ENCODE measurements at places on chromosomes 5 and 9.

DNA sequence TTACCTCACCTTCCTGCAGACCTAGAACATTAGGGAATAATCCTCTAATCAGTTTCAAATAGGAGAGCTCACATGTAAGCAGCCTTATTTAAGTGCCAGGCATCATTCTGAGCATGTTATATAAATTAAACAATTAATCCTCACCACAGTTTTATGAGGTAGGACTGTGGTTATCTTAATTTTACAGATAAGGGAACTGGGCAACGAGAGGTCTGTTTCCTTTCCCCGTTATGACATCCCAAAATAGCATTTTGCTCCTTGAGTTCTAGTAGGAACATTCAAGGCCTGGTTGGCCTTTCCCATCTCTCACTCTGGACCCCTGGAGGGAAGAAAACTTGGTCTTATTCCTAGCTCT is 19.1 kb upstream of the IFNB1 start:
- DNase-seq, result no peak

- no peak for DNase-seq
Observed at GRCh38 chr5:76114179-76114851, 31.1 kb downstream of the SV2C start.

GRCh38 chr5:113145757-113146387 is 169.3 kb downstream of the DCP2 start:
- peak; percentile 83 for DNase-seq

DNA sequence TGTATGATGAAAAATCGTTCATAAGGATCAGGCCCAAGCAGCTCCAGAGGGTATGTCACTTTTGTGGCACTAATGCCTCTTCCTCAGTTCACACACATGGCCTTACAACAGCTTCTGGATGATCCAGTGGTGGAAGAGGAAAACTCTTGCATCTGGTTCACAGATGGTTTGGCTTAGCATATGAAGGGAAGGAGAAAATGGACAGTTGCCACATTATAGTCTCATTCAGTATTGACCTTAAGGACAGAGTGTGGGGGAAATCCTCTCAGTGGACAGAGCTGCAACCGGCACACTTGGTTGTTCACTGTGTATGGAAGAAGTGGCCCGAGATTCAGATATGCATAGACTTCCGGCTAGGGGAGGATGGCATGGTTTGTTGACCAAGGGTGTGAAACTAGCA is 22.8 kb downstream of the C9orf57 start:
- DNase-seq, result no peak

- DNase-seq, result peak; percentile 92
Observed at GRCh38 chr9:70438341-70438928, 24.0 kb upstream of the KLF9 start.

DNA sequence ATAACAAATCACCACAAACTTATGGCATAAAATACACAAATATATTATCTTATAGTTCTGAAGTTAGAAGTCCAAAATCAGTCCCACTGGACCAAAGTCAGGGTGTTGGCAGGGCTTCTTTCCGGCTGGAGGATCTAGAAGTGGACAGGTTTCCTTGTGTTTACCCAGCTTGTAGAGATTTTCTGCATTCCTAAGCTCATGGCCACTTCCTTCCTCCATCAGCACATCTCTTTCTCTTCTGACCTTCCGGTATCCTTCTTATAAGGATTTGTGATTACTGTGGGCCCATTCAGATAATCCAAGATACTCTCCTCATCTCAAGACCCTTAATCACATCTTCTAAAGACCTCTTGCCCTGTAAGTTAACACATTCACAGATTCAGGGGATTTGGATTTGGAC is 97.6 kb downstream of the RAB3C start:
- no peak for DNase-seq

DNA sequence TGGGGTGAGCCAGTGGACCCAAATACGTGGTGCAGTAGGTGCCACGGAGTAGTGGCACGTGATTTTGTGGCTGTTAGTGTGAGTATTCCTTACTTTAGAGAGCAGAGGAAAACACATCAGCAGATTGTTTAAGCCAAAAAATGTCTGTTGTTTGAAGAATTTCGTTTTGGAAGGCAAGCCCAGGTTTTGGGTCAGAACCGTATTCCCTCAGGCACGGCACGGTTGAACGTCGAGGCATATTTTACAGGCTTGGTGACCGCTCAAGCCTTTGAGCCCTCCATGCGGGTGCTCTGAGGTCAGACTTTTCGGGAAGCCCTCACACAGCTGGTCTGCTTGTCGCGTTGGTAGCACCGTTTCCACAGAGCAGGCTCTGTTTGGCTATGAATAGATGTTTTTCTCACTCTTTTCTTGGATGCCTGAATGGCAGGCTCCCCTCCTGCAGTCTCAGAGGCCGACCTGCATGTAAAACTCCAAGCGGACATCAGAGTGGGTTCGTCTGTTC is 27.2 kb downstream of the NEK6 start:
- DNase-seq, result no peak

DNA sequence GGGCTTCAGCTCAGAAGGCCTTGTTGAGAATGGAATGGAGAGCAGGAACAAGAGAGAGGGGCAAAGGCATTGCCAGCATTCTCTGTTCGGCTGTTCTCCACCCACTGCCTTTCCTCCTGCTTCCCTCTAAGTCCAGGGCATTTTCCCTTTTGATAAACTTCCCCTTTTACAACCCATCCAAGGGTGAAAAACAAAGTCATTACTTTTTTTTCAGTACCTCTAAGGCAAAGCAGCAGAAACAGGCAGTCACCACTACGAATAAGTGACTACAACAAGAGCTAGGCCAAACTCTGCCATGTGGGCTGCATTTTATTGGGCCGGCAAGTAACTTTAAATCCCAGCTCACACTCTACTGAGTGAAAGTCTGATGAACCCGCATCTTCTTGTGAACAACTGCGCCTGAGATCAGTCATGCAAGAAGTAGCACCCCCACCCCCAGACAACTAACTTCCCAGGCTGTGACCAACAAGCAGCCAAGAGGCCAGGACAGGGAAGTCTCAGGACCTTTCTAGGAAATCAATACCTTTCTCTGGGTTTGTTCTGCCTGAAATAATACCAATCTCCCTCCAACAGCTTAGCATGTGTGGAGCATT is 13.1 kb downstream of the IL7R start:
- DNase-seq, result no peak

GRCh38 chr5:169219351-169219750 is 81.6 kb downstream of the SLIT3 start:
- DNase-seq, result no peak

DNA sequence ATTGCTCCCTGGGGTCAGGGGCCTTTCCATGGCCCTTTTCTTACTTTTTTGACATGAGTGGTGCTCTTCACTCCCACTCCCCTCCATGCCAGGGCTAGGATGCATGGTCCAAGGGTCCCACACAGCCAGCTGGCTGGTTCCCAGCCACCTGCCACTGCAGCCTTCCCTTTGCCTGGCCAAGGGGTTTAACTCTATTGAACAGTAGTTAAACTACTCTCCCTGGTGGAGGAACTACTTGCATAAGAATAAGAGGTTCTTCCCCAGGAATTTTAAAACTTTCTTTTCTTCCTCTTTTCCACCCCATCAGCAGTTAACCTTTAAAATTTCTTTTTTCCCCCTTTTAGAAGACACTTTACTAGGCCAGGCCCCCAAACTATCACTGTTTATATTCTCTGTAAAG is 1532.8 kb upstream of the ACO1 start:
- no peak for DNase-seq

DNA sequence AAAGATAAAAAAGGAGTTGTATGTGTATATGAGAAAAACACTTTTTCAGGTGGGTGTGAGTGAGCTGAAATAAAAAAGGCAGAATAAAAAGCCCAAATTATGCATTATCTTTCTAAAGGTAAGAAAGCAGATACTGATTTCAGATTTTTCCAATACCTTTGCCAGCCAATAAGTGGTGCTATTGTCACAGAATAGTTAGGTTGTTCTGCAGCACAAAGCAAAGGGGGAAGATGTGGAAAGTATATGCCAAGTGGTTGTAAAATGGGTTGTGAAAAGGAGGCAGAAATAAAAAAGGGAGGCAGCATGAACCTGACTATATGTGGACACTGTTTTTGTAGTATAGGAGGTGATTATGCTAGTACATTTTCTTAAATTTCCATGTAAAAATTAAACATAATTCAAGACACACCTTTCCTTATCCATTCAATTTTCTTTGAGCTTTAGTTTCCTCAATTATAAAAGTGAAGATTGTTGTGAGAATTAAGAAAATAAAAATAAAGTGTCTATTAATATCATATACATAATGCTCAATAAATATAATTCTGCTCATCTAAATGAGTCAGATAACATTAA is 106.7 kb downstream of the SMIM15 start:
- DNase-seq, result peak; percentile 51

DNA sequence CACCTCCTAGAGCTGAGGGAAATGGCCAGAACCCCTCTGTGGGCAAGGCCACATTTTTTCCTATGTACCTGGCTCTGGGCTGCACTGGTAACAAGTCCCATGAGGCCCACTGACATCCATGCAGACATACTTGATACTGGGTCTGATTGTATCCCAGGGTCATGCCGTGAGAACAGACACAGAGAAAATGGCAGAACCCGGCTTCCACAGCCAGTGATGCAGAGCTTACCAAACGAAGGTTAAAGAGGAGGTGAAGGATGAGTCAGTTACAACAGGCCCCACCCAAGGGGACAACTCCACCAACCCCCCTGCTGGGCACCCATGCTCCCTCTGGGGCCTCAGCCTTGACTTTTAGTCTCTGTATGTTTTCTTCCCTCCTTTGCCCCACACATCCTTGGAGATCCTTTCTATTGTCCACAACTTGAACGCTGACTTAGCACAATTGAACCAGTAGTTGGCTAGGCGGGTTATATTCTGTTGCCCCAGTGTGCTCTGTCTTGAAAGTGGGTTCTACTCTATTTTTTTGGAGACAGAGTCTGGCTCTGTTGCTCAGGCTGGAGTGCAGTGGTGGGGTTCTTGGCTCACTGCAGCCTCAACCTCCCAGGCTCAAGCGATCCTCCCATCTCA is 93.5 kb downstream of the DAP start:
- DNase-seq, result no peak

GRCh38 chr5:68673106-68673822 is 420.6 kb upstream of the SLC30A5 start:
- DNase-seq, result no peak

DNA sequence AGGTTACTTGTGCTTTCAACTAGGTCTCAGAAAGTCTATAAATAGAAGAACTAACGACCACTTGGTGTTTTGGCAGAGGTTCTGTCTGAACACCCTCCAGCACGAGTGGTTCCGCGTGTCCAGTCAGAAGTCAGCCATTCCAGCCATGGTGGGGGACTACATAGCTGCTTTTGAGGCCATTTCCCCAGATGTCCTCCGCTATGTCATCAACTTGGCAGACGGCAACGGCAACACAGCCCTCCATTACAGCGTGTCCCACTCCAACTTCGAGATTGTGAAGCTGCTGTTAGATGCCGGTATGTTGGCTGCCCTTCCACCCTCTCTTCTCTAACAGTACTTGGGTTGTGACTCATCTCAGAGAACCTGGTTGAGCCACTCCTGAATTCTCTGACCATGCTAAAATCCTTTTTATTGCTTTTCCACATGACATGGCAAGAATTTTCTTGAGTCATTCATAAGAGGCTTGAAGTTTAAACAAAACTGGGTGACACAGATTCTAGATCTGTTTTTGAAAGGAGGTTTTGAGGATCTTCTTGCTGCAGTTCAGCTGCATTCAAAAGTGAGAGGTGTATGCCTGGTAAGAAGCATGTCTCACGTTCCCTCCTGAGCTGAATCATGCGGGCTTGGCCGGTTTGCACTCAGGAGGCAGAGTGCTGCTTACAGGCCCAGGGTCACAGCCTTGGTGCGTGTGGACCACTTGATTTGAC is 103.1 kb upstream of the DMRT1 start:
- peak; percentile 83 for DNase-seq

DNA sequence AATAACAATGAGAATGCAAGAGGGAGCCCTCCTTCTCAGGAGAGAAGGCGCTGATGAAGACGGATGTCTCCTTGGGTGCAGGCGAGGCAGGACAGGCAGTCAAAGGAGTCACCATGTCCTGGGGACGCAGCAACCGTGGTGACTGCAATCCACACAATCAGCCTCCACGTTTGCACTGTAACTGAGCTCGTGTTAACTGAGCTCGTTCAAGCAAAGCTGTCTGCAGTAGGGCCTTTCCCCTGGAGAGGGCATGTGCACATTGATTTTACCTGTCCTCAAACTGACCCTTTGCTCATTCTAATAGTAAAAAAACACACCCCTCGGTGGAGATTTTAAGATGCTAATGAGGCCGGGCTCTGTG is 2.8 kb downstream of the SARDH start:
- DNase-seq, result no peak

- DNase-seq, result no peak
Observed at GRCh38 chr5:129477532-129477931, 17.4 kb downstream of the ADAMTS19 start.

DNA sequence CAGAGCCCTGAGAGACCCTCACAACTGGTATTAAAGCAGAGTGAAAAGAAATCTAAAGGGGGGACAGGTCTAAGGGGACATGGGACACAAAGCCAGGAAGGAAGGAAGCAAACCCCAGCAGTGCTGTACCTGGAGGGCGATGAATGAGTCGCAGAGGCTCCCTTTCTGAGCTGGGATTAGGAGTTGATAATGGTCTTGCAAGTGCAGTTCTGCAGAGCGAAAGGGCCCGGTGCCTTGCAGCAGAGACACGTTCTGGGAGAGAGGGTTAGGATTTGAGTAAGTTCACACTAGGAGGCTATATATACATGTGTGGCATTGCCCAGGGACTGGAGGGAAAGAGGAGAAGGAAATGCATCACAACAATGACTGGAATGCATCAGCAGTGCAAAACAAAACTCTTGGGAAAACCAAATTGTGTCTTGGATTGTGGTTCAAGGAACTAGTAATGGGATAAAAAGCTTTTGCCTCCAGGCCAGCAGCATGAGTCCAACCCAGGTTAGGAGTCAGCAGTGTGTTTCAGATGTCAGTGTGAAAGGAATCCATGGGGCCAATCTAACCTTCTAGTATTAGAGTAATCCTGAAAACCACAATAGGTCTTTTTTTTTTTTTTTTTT is 38.8 kb upstream of the LIFR start:
- DNase-seq, result peak; percentile 78

- no peak for DNase-seq
Observed at GRCh38 chr9:116671605-116672004, 15.5 kb upstream of the TRIM32 start.

GRCh38 chr5:27578279-27578678 is 539.9 kb upstream of the CDH9 start:
- no peak for DNase-seq

- no peak for DNase-seq
Observed at GRCh38 chr9:122179690-122180074, 20.0 kb downstream of the MORN5 start.

All from MCF 10A (cell line).